ENCODE measurements at places on chromosomes 2 and 18.

GRCh38 chr2:232075080-232075479 is 113.6 kb downstream of the DIS3L2 start:
- DNase-seq: peak; percentile 45

- no peak for DNase-seq
Observed at GRCh38 chr18:36264283-36264682, 33.2 kb upstream of the FHOD3 start.

DNA sequence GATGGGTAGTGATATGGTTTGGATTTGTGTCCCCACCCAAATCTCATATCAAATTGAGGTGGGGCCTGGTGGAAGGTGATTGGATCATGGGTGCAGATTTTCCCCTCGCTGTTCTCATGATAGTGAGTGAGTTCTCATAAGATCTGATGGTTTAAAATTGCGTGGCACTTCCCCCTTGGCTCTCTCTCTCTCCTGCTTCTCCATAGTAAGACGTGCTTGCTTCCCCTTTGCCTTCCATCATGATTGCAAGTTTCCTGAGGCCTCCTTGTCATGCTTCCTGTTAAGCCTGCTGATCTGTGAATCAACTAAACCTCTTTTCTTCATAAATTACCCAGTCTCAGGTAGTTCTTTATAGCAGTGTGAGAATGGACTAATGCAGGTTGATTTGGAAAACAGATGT is 223.2 kb upstream of the APCDD1 start:
- DNase-seq: no peak

DNA sequence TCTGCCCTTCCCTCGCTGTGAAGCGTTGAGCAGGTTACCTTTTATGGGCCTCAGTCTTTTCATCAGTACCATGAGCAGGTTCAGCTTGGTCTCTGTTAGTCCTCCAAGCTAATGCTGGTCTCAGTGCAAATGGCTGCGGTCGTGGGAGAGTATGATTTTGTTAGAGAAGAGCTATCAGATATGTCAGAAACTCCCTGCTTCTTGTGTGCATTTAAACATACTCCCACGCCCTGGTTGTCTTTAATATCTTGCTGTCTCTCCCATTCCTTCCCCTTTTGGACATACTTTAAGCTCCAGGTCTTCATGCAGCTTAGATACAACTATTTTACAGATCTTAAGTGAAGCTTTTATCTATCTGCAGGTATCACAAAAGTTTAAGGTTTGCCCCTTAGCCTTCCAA is 62.9 kb downstream of the EFR3B start:
- no peak for DNase-seq

DNA sequence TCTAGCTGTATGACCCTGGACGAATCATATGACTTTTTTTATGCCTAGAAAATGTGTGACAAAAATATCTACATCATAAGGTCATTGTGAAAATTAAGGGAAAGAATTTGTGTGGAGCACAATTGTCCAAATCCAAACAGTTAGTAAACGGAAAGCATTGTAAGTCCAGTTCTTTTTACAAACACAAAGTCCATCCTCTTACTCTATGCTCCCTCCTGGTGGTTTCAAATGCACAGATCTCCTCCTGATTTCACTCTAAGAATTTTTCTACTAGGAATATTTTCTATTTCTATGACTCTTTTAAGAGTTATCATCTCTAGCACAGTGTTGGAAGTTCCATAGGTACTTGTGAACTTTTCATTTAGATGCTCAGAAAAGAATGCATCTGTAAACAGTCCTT is 125.2 kb upstream of the ARL5A start:
- DNase-seq: no peak

DNA sequence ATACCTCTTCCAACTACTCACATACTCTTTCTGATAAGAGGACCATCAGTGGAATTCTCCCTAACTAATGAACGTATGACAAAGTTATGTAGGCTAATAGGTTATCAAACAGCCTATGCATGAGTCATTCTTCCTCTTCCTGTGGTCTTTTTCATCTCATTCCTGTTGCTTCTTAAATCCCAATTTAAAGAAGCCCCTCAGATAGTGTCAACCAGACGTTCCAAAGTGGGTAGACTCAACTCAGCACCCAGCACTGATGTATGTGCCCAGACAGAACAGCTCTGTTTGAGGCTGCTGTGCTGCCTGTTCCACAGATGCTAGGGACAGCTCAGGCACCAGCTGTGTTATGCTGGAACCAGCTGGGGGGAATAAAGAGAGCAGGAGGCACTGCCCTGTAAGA is 52.6 kb downstream of the CXCR4 start:
- DNase-seq: no peak

Measured in LHCN-M2 (cell line).